ENCODE measurements at places on chromosomes 7 and 10.

DNA sequence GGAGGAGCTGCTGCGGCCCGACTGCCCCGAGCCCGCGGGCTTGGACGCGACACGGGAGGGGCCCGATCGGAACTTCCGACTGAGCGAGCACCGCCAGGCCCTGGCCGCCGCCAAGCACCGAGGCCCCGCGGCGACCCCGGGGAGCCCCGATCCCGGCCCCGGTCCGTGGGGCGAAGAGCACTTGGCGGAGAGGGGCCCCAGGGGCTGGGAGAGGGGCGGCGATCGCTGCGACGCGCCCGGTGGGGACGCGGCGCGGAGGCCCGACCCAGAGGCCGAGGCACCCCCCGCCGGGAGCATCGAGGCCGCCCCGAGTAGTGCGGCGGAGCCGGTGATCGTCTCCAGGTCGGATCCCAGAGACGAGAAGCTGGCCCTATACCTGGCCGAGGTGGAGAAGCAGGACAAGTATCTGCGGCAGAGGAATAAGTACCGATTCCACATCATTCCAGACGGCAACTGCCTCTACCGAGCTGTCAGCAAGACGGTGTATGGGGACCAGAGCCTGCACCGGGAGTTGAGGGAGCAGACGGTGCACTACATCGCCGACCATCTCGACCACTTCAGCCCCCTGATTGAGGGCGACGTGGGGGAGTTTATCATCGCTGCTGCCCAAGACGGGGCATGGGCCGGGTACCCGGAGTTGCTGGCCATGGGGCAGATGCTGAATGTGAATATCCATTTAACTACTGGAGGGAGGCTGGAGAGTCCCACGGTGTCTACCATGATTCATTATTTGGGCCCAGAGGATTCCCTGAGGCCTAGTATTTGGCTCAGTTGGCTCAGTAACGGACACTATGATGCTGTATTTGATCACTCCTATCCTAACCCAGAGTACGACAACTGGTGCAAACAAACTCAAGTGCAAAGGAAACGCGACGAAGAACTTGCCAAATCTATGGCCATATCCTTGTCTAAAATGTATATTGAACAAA is 1.4 kb downstream of the OTUD1 start:
- DNase-seq = no peak

- no peak for DNase-seq
Observed at GRCh38 chr10:16752099-16752498, 65.1 kb downstream of the RSU1 start.

GRCh38 chr7:157490465-157490912 is 153.7 kb downstream of the DNAJB6 start:
- peak; percentile 25 for DNase-seq

GRCh38 chr10:53909791-53910190 is 891.2 kb downstream of the PCDH15 start:
- DNase-seq = no peak

DNA sequence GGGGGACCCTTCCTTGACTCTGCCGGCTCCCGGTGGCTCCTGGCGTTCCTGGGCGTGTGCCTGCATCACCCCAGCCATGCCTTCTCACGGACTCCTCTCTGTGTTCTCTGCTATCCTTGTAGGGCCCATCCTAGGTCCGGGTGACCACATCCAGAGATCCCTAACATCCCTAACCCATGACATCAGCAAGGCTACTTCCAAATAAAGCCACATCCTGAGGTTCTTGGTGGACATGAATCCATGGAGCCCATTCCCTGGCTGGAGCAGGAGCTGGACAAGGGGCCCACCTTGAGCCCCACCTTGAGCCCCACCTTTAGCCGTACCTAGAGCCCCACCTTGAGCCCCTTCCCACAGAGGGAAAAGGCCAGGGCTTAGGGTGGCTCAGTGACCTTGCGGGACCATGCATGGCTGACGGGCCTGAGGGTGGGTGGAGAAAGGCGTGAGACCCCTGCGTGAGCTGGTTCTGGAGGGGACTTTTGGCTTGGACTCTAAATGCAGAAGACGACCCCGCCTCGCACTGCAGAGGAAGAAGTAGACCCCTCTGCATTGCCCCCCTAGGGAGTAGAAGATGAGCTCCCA is 58.5 kb upstream of the INPP5A start:
- peak; percentile 6 for DNase-seq

DNA sequence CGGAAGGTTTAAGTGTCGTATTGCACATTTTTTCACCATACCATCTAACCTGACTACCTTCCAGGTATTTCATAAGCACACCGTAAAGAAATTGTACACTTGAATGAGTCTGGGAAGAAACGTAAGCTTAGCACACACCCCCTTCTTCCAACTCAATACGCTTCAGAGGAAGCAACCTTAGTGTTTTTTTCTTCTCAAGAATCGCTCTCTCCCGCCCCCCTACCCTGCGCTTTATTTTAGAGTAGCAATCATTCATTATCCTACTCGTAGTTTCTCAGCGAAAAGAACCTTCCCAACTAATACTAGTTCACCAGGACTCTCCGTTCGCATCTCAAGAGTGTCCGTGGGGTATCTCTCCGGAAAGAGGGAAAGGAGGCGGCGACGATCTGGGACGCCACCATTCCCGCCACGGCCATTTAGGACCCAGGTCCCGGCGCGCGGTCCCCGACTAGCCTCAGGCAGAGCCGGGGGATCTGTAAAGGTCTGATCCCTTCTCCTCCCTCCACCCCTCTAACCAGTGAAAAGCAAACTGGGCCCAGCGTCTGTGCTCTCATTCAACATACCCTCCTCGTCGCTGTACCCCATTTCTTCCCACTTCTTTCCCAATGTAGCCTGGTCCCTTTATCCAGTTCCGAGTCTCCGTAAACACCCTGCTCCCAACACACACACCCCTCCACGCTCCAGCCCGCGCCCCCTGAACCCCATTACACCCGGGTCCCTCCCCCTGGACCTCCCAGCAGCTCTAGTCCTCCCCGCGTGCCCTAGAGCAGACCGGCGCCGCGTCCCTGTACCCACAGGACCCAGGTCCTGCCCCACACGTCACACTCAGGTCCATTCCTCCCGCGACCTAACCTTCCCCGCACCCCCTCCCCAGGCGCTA is 16.0 kb downstream of the MYOZ1 start:
- DNase-seq = no peak

DNA sequence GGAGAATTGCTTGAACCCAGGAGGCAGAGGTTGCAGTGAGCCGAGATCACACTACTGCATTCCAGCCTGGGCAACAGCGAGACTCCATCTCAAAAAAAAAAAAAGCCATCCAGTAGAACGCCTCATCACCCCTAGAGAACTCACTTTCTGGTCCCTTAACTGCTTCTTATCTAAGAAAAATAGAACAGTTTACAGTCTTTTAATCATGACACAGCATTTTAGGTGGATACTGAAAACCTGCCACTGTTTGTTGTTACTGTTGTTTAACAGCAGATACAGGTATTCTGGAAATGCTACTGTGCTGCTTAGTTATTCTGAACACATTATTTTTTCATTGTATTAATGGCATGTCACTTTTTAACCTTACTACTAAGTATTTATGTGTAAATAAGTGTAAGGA is 624.3 kb upstream of the GHITM start:
- no peak for DNase-seq

All from fibroblast of upper back skin (primary cell).